GM10248 (cell line): ENCODE measurements at places on chromosomes 3 and 15.

DNA sequence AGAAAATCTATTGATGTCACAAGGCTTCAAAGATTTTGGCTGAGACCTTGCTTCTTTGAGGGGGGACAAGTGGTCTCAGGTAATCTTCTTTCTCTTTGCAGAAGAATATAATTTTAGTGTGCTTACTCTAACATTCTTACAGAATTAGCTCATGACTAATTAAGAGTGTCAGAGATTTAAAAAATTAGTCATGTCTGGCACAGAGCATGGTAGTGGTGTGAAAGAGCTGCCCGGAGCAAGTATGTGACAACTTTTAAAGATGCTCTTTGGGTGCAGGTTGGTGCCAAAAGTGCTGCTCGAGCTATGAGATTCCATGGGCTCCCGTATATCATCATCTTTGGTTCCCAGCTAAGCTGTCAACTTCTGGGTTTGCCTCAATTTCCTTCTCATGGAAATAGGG, 31.1 kb downstream of the CYP19A1 start:
- DNase-seq = no peak

GRCh38 chr3:16838561-16838960, 46.2 kb upstream of the PLCL2 start:
- no peak for DNase-seq

GRCh38 chr3:66933233-66933632, 64.9 kb upstream of the KBTBD8 start:
- no peak for DNase-seq

DNA sequence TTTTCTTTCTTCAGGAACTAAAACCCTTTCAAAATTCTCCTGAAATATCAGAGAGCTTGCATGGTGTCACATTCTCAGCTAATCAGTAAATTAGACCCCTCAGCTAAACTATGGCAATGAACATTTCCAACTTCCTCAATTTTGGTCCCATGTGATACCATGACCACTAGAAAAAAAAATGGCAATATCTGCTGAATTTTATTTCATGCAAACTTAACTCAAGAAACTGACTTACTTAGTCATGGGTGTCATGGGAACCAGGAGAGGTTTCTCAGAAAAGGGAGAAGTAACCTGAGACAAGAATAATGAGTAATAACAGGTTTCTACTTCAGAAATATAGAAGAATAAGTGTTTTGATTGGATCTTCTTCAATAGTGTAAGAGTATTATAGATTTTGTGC, 784.6 kb upstream of the ALCAM start:
- DNase-seq = no peak

GRCh38 chr3:126646674-126647073, 8.2 kb downstream of the TXNRD3 start:
- DNase-seq = no peak

- no peak for DNase-seq
These were observed 139.8 kb downstream of the BBX start for GRCh38 chr3:107662586-107662985.

GRCh38 chr3:171351676-171352075, 108.5 kb downstream of the TNIK start:
- no peak for DNase-seq

DNA sequence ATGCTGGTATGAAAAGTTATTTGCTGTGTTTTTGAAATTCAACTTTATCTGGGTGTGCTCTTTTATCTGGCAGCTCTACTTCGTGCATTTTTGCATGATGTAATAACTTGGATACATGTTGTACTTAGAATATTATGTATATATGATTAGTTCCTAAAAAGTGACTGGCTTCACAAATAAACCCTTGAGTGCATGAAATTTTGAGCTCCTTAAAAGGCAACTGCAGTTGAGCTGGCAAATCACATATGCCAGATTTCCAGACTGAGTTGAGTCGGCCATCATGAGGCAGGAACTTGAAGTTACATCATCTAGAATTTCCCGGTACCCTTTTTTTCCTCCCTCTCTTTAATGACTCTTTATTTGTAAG, 162.5 kb downstream of the FNDC3B start:
- no peak for DNase-seq

- no peak for DNase-seq
These were observed 157.1 kb downstream of the RSRC1 start for GRCh38 chr3:158267015-158267414.

GRCh38 chr3:196621611-196622010, 17.9 kb upstream of the NRROS start:
- no peak for DNase-seq

DNA sequence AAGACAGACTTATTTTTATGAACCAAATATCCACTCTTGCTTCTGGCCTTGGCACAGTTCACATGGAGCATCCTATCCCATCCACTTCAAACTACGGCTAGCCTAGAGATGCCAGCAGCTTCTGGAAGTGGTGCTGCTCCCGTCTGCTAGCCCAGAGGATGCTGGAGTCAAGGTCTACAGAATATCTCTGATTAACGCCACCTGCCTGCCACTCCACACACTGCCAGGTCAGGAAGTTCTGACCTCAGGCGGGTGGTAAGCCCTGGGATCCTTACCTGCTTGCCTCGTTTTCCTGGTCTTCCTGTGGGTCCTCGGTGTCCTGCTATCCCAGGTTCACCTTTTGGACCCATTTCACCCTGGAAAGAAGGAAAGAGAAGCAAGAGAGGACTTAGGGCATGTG, 42.9 kb downstream of the EAF1 start:
- DNase-seq = no peak

DNA sequence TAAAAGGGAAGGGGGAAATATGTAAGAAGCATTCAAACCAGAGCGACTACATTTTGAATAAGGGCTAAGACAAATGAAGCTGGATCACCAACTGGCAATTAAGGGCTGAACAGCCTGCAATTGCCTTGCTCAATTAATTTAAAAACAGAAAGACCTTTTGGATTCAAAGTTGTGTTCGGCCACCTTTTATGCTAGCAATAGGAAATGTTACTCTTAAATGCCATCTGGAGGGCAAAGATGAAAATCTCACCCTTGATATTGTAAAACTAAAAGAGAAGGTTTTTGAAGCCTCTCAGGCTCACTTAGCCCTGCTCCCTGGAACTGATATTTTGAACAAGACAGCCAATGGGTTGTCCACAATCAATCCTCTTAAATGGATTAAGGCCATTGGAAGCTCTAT, 44.2 kb downstream of the ACAD9 start:
- DNase-seq = no peak

GRCh38 chr3:38115645-38116427, 21.1 kb downstream of the ACAA1 start:
- DNase-seq = no peak

GRCh38 chr3:32975891-32976595, 24.6 kb downstream of the CCR4 start:
- DNase-seq = no peak

- DNase-seq = peak; percentile 65
These were observed 9.3 kb upstream of the NR2E3 start for GRCh38 chr15:71800835-71801745.

DNA sequence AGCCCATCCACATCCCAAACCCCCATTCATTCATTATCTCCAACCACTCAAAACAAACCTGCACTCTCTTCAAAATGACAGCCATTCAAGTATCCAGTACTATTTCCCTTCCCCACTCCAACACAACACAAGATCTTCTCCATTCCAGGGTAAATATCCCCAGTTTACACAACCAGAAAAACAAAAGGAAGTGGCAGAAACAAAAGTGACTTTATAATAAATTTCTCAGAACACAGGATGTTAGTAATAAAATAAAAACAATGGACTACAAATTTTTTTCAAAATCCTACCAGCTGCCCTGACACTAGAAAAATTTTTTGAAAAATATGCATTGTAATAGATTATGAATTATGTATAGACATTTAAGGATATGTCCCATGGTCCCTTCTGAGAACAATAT, 14.2 kb downstream of the CPA3 start:
- DNase-seq = no peak

DNA sequence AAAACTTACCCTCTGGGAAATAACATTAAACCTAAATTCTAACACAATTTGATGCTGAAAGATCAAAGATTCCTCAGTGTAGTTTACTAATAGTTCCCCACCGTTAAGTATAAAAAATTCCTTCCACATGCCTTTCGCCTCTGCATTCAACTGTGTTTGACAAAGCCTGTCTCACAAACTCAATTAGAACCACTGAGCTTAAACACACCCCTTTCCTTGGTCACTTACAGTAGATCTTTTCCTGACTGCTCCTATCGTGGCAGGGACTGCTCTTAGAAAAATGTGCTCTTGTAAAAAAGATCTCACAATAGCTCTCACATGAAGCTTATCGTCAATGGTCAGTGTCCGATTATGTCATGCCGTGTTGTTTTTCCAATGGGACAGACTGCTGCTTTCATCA, 8.9 kb upstream of the KBTBD8 start:
- no peak for DNase-seq

DNA sequence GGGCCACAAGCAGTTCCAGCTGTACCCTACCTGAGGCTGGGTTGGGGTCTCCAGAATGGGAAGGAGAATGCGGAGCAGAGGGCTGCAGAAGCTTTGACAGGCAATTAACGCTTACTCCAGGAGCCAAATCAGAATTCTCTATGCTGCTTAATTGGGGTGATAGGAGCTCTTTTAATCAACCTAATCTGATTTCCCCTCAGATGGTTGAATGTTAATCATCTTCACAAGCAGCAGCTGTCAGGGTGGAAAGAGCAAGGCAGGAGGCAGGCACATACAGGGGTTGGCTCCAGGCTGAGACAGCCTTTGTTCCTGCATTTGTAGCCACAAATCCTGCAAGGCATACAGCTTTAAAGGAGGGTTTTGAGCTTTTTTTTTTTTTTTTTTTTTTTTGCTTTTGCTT, 2.6 kb downstream of the CILP start:
- DNase-seq = no peak

DNA sequence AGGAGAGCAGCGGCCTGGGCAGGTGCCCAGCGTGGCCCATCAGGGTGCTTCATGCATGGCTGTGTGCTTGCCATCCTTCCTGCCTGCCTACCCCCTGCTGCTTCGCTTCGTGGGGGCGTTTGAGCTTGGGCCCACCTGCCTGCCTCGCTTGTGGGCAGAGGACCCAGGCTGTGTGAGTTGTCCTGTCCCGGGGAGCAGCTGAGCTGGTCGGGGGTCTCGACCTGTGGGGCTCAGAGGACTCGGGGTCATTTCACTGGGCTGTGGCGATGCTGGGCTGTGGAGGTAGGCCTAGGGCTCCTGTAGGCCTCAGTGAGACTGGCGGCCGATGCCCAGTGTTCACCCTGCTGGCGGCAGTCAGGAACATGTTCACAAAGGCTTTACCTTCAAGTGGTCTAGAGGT, 12.1 kb upstream of the STAB1 start:
- DNase-seq = no peak

DNA sequence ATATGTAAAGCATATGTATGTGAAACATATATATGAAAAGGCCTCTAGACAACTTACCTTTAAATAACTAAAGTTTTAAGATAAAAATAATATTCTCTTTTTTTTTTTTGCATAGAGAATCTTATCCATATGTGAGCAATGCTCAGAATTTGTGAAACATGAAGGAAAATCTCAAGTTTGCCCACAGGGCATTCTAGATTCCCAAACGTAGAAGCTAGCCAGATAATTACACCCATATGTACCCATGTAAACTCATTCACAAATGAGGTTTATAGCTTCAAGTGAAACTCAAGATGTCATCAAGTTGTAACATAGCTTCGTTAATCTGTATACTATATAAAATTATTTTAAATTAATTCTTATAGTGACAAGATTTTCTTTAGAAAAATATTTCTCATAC, 537.3 kb upstream of the NR2F2 start:
- no peak for DNase-seq

DNA sequence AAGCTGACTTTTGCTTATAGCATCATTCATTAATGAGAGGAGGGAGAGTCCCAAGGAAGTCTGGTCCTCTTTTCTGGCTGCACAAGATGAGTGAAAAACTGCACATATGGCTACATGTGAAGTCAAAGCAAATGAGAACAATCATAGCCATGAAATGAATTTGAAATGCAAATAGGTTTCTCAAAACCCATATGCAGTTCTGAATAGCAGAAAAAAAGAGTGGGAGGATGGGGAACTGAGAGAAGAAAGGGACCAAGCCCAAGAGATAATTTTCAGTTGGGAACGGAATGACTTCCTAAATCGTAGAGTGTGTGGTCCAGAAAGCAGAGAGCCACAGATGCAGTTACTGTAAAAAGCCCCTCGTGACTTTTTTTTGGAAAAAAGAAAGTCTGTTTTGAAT, 66.3 kb downstream of the GTPBP8 start:
- peak; percentile 39 for DNase-seq

GRCh38 chr3:63032881-63033280, 157.7 kb upstream of the CADPS start:
- DNase-seq = no peak

DNA sequence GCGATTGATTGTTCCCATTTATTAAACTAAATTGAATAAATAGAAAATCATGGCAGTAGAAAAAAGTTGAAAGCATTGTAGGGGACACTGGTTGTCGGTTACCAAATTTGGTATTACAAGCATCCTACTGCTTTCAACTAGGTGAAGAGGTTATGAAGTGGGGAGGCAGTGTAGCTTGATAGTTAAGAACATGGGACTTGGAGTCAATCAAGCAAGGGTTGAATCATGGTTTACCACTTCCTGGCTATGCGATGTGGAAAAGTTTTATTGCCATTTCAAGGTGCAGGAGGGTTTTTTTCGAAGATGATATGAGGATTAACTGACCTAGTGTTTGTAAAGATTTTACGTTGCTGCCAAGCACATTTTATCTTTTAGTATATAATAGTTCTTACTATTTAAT, 318.2 kb upstream of the KCNH8 start:
- no peak for DNase-seq

- no peak for DNase-seq
These were observed 2.1 kb downstream of the EPHB1 start for GRCh38 chr3:134797057-134797740.

DNA sequence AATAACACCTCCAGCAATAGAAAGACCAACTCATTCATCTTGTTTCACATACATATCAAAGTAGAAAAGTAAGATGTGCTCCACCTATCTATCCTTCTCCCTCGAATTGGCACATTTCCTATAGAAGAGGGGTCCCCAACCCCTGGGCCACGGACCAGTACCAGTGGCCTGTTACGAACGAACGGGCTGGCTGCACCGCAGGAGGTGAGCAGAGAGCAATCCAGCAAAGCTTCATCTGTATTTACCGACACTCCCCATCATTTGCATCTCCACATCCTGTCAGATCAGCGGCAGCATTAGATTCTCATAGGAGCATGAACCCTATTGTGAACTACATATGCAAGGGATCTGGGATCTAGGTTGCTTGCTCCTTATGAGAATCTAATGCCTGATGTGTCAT, 95.0 kb upstream of the CGNL1 start:
- DNase-seq = no peak

DNA sequence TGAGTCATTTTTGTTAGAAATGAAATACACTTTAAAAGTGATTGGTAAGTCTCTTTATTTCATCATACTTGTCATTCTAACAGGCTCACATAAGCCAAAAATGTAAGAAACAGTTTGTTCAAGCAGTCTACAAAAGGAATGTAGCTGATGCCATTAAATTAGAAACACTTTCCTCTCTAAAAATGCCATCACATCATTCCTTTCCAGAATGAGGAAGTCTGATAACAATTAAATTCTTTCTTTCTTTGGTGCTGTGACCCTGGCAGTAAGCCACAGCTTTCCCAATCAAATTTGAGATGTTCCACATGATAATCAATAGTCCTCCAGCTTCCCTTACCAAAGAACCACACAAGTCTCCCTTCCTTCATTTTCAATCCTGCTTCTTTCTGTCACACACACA, 9.4 kb upstream of the P2RY1 start:
- no peak for DNase-seq
